ENCODE measurements at places on chromosomes 5 and 9.

GRCh38 chr5:76954383-76954763 lies 1.5 kb downstream of the CRHBP start:
- no peak overlapping the region for H3K27ac ChIP-seq
- no peak overlapping the region for H3K4me3 ChIP-seq
- peaks cover 18% of the 10 kb centered on the region for H3K27me3 ChIP-seq
- DNase-seq, result no peak

DNA sequence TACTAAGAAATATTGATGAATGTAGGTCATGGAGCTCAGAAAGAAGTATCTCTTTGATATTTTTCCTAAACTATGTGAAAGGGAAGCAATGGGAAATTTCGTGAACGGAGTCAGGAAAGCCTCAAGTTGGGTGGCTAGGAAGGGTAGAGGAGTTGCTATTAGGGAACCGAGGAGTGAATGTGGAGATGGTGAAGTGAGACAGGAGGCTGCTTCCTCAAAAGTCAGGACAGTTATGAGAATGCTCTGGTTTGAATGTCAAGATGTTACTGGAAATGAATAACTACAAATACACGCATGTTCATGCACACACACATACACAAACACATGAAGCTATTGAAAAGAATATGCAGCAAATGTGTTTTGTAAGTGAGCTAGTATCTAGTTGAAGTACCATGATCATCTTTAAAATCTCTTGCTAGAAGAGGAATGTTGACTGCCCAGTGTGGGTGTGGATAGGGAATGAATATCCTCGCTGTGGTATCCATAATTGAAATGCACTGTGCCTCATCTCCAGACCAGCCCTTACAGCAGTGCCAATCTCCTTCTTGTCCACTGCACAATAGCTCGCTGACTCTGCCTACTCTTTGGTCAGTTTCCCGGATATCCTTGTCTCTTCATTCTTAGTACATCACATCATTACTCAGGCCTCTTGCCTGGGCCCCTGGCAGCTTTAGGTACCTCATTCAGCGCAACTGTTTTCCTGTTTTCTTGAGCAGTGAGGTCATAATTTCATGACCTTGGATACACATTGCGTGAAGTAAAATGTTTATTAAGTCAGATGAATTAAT lies 21.9 kb upstream of the PDCD1LG2 start:
- H3K27ac ChIP-seq, result no peak overlapping the region
- no peak overlapping the region for H3K4me3 ChIP-seq
- no peaks in the 10 kb centered on the region for H3K27me3 ChIP-seq
- no peaks in the 10 kb centered on the region for H3K36me3 ChIP-seq
- H3K4me1 ChIP-seq, result no peaks in the 10 kb centered on the region

GRCh38 chr9:16901590-16901989 lies 31.1 kb upstream of the BNC2 start:
- H3K4me3 ChIP-seq, result no peak overlapping the region
- H3K4me1 ChIP-seq, result peaks cover 28% of the 10 kb centered on the region
- no peaks in the 10 kb centered on the region for H3K36me3 ChIP-seq
- H3K27me3 ChIP-seq, result no peaks in the 10 kb centered on the region
- H3K27ac ChIP-seq, result no peak overlapping the region

DNA sequence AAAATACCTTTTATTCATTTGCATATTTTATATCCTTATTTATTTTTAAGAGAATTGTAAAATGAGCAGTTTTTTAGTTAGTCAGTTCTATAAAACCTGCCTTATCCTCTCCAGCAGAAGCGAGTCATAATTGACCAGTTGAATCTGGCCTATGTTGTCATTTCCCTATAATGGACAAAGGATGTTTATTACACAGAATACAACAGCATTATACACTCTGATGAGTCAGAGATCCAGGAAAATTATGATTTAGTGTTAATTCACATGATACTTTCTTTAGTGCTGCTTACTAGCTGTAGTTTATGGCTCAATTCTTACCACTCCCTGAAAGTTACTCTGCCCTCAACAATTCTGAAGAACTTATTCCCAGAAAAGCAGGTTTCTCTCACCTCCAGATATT lies 26.8 kb upstream of the LURAP1L start:
- peaks cover 3% of the 10 kb centered on the region for H3K36me3 ChIP-seq
- H3K4me1 ChIP-seq, result no peaks in the 10 kb centered on the region
- H3K27ac ChIP-seq, result no peak overlapping the region

- H3K4me3 ChIP-seq, result no peak overlapping the region
- no peaks in the 10 kb centered on the region for H3K4me1 ChIP-seq
- no peak for DNase-seq
- H3K36me3 ChIP-seq, result no peaks in the 10 kb centered on the region
- no peaks in the 10 kb centered on the region for H3K27me3 ChIP-seq
Measured at GRCh38 chr5:22505891-22506290, 347.3 kb downstream of the CDH12 start.

DNA sequence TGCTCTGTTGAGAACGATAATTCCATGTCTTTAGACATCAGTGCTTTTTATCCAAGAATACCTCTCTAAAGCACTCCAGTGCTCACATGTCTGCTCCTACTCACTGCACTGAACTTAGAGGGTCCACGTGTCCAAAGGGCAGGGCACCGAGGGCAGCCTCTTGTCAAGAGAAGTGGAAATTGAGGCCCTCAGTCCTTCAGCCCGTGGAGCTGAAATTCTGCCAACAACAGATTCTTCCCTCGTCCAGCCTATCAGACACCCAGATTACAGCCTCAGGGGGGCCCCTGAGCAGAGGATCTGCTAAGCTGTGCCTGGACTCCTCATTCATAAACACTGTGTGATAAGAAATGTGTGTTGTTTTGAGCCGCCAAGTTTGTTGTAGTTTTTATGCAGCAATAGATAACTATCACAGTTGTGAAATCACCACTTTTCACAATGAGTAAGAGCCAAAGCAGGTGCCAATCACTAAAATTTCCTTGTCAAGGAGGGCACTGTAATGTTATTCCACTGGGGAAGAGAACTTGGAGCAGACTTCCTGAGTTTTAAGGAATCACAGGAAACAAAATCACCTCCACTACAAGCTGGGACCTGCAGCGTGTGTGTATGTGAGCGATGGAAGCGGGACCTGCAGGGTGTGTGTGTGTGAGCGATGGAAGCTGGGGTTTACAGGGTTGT lies 58.8 kb upstream of the IGFBPL1 start:
- peaks cover 13% of the 10 kb centered on the region for H3K27me3 ChIP-seq
- no peak for DNase-seq
- H3K4me1 ChIP-seq, result no peaks in the 10 kb centered on the region

DNA sequence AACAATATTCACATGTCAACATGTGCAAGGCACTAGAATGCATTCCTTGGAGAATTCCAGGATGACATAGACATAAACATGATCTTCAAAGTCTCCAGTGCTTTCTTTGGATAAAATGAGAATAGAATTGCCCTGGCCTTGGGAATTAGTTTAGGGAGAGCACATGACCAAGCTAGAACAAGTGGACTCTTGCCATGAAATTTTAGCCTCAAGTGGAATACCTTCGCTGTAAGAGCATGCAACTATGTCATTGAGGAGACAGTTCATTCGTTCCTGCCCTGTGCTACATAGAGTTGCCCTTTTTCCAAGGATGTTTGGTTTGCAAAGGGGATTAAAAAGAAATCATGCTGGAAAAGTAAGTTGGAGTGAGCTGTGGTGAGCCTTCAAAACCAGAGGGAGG lies 42.7 kb downstream of the ZFAND5 start:
- no peaks in the 10 kb centered on the region for H3K4me1 ChIP-seq
- H3K27ac ChIP-seq, result no peak overlapping the region
- no peak for DNase-seq
- no peak overlapping the region for H3K4me3 ChIP-seq
- H3K27me3 ChIP-seq, result no peaks in the 10 kb centered on the region
- H3K36me3 ChIP-seq, result peaks cover 13% of the 10 kb centered on the region

DNA sequence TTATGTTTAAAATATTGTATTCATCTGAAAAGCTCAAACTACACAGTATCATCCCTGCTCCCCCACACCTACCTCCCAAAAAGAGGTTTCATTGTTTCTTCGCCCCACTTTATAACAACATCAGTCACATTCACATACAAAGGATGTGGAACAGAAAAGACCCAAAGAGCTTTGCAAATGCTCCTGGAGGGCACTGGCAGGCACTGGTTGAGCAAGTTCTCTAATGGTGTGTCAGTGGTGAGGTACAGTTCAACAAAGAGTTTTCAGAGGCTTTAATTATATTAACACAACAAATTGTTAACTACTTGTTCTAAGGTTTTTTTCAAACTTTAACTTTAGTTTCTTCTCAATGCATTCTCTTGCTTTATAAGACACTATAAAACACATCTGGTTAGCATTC lies 54.1 kb upstream of the ECM2 start:
- H3K27ac ChIP-seq, result no peak overlapping the region
- H3K4me1 ChIP-seq, result no peaks in the 10 kb centered on the region
- H3K4me3 ChIP-seq, result no peak overlapping the region
- H3K27me3 ChIP-seq, result no peaks in the 10 kb centered on the region
- H3K36me3 ChIP-seq, result peaks cover 7% of the 10 kb centered on the region
- DNase-seq, result no peak

DNA sequence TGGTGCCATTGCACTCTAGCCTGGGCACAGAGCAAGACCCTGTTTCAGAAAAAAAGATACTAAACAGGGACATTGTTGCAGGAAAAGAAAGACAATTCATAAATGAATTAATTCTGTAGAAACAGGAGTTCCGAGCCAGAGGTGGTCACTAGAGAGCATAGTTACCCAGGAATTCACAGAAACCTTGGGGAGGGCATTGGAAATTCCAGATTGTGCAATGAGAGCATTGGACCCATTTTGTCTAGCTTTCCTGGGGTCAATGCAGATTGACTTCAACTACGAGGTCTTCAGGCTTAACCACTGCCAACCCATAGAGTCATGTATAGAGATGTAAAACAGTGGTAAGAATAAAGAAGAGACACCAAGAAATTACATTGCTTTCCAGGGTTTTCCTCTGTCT lies 63.1 kb downstream of the ABHD17B start:
- no peaks in the 10 kb centered on the region for H3K36me3 ChIP-seq
- H3K4me3 ChIP-seq, result no peak overlapping the region
- no peak for DNase-seq
- no peaks in the 10 kb centered on the region for H3K27me3 ChIP-seq
- no peaks in the 10 kb centered on the region for H3K4me1 ChIP-seq

GRCh38 chr5:10442576-10442975 lies 897 bp downstream of the ROPN1L start:
- no peaks in the 10 kb centered on the region for H3K36me3 ChIP-seq
- peaks cover 58% of the 10 kb centered on the region for H3K4me1 ChIP-seq
- H3K27ac ChIP-seq, result peak overlapping the region; percentile 45
- no peak for DNase-seq
- peak overlapping the region; percentile 86 for H3K4me3 ChIP-seq
- peaks cover 4% of the 10 kb centered on the region for H3K27me3 ChIP-seq

- no peak overlapping the region for H3K4me3 ChIP-seq
- H3K36me3 ChIP-seq, result no peaks in the 10 kb centered on the region
- no peak for DNase-seq
- H3K4me1 ChIP-seq, result no peaks in the 10 kb centered on the region
- H3K27me3 ChIP-seq, result peaks cover 4% of the 10 kb centered on the region
- no peak overlapping the region for H3K27ac ChIP-seq
Measured at GRCh38 chr5:146193285-146193684, 10.1 kb upstream of the RBM27 start.

DNA sequence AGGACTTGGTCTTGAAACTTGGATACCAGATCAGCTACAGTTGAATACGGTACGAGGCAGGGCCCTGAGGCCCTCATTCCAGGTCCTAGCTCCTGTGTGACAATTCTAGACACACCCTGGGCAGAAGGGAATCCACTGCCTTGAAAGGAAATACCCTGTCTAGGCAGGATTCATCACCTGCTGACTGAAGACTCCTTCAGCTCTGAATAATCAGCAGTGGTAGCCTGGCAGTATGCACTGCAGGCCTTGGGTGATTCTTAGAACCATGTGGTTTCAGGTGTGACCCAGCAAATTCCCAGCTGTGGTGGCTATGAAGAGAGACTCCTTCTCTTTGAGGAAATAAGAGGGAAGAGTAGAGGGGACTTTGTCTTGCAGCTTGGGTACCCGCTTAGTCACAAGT lies 17.2 kb upstream of the EFNA5 start:
- no peaks in the 10 kb centered on the region for H3K4me1 ChIP-seq
- H3K4me3 ChIP-seq, result no peak overlapping the region
- H3K27ac ChIP-seq, result no peak overlapping the region
- DNase-seq, result no peak
- H3K27me3 ChIP-seq, result peaks cover 19% of the 10 kb centered on the region
- no peaks in the 10 kb centered on the region for H3K36me3 ChIP-seq

- peak overlapping the region; percentile 70 for H3K27ac ChIP-seq
- DNase-seq, result no peak
- H3K27me3 ChIP-seq, result peaks cover 24% of the 10 kb centered on the region
- no peak overlapping the region for H3K4me3 ChIP-seq
- peaks cover 42% of the 10 kb centered on the region for H3K4me1 ChIP-seq
Measured at GRCh38 chr5:179610109-179610902, 13.2 kb downstream of the HNRNPH1 start.

- peaks cover 11% of the 10 kb centered on the region for H3K36me3 ChIP-seq
- peaks cover 3% of the 10 kb centered on the region for H3K27me3 ChIP-seq
- peaks cover 89% of the 10 kb centered on the region for H3K4me1 ChIP-seq
- H3K4me3 ChIP-seq, result peak overlapping the region; percentile 46
- DNase-seq, result no peak
- peak overlapping the region; percentile 88 for H3K27ac ChIP-seq
Measured at GRCh38 chr5:39175273-39175955, 43.9 kb downstream of the FYB1 start.

- no peak for DNase-seq
- H3K27ac ChIP-seq, result no peak overlapping the region
- no peaks in the 10 kb centered on the region for H3K36me3 ChIP-seq
- no peaks in the 10 kb centered on the region for H3K4me1 ChIP-seq
- no peak overlapping the region for H3K4me3 ChIP-seq
- no peaks in the 10 kb centered on the region for H3K27me3 ChIP-seq
Measured at GRCh38 chr5:19241690-19242089, 746.3 kb downstream of the CDH18 start.

DNA sequence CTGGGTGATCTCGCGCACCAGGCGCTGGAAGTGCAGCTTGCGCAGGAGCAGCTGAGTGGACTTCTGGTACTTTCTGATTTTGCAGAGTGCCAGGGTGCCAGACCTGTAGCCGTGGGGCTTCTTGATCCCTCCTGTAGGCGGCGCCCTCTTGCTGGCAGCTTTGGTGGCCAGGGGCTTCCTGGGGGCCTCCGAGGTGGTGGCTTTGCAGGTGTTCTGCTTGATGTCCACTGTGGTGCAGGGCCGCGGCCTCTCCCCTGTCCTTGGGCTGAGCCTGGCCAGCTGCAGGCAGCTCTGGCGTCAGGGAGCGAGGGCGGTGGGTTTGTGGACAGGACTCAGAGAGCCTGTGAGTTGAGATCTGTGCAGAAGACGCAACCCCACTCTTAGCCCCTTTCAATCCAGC lies 36.1 kb downstream of the TAF11L14 start:
- no peaks in the 10 kb centered on the region for H3K4me1 ChIP-seq
- no peak overlapping the region for H3K4me3 ChIP-seq
- no peaks in the 10 kb centered on the region for H3K36me3 ChIP-seq
- H3K27ac ChIP-seq, result no peak overlapping the region
- no peak for DNase-seq
- H3K27me3 ChIP-seq, result no peaks in the 10 kb centered on the region

DNA sequence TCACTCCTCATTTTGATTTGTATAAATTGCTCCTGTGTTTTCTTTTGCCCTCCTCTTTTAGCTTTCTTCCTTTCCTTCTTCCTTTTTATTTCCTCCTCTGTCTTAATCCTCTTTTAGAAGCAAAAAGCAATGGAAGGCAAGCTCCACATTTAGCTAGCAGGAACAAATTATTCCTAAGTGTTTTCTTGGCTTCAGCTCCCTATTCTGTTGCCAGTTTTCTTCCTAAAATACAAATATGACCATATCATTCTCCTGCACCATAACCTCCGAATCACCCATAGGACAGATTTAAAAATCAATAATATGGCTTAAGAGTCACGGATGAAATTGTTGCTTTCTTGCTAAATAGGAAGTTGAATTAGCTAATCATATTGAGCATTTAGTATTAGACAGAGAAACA lies 49.4 kb downstream of the GRIN3A start:
- no peak overlapping the region for H3K4me3 ChIP-seq
- H3K27ac ChIP-seq, result no peak overlapping the region
- H3K4me1 ChIP-seq, result no peaks in the 10 kb centered on the region
- H3K27me3 ChIP-seq, result no peaks in the 10 kb centered on the region
- H3K36me3 ChIP-seq, result no peaks in the 10 kb centered on the region

All from immature natural killer cell (primary cell).